Activated T-helper 1 cell treated with anti-CD3 and anti-CD28 coated beads, Interleukin-12 subunit alpha, Interleukin-12 subunit beta, Interleukin-2, Interleukin-4 antibody, amounts not matched to agents 30 ng/mL and 10 ng/mL and 1 ng/mL, durations not matched to agents 14 hours and 24 hours and 36 hours (primary cell): ENCODE measurements at places on chromosomes 3 and 15. TPM values are rescaled to one million over a fixed set of nuclear protein-coding genes. Genes with fewer than 3 reads are reported as not detected.
A peak's percentile ranks its signal among the peaks of the same experiment; 100 is the strongest.

DNA sequence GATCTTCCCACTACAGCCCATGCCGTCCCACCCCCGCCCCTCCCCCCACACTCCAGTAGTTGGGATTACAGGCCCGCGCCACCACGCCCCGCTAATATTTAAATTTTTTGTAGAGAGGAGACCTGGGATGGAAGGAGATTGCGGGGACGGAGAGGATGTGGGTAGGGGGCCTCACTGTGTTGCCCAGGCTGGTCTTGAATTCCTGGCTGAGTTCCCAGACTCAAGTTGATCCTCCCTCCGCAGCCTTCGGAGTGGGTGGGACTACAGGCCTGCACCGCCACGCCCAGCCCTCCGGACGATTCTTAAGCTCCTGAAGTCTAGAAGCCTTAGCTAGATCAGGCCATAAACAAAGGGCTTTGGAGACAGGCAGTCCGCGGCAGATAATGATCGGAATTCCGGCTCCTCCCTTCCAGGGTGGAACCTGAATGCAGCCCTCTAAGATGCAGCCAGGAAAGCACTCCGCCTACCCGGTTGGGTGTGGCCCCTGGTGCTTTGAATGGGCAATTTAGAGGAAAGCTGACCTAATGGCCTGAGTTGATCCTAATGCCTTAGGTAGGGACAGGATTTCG is at the start of gene DPPA2:
Gene DPPA2, minus strand, starts transcription at position 356 of the 569 bp plus-strand sequence. CDS start 1,975 bp downstream, outside the sequence.
- no peak within 1 kb of the TSS for H3K27ac ChIP-seq
- no peaks in the 10 kb centered on the region for H3K4me1 ChIP-seq

SLC35G2 gene
- 2.6 and 3.0 TPM in 2 replicates for total RNA-seq

- DNase-seq = no peak
- H3K27ac ChIP-seq = no peak overlapping the region
Observed at GRCh38 chr3:114449271-114450007, 155.6 kb downstream of the TIGIT start.

SUCNR1 gene
- total RNA-seq = not detected in 2 replicates

GRCh38 chr15:63500265-63501250 is 3.8 kb upstream of the USP3 start:
- peak overlapping the region; percentile 32 for H3K27ac ChIP-seq
- no peaks in the 10 kb centered on the region for H3K27me3 ChIP-seq
- peaks cover 3% of the 10 kb centered on the region for H3K36me3 ChIP-seq

- H3K27me3 ChIP-seq = peaks cover under 1% of the 10 kb centered on the region
- H3K4me3 ChIP-seq = no peak overlapping the region
- DNase-seq = no peak
- no peaks in the 10 kb centered on the region for H3K4me1 ChIP-seq
Observed at GRCh38 chr3:50480471-50480870, 23.0 kb downstream of the CACNA2D2 start.

DNA sequence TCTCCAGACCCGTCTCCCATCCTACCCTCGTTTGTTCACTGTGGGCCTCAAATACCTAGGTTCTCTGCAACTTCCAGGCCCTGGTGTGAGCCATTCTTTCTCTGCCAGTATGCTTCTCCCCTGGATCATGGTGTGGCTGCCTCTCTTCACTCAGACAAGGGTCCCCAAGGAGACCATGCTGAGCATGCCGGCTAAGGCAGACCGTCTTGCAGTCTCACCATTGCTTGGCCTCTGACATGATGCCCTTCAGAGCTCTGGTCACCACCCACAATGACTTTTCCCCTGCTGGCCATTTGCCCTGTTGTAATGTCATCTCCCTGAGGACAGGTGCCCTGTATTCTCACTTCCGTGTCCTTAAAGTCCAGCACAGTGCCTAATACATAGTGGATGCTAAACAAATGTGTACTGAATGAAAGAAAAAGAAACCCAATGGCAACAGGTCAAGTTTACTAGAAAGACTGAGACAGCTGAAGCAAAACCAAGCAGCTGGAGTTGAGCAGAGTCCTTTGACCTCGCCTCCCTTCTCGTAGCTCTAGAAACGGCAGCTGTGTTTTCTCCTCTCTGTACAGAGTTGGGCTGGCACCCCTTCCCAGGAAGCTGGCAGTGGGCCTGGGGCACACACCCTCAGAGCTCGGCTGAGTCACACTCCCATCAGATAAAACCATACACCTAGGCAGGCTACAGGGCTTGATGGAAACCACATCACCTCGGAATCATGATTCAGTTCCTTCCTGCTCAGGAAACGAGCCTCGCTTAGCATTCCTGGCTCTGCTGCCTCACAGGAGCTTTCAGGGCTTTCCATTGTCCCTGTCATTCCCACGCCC is 8.6 kb downstream of the TLR9 start:
- no peaks in the 10 kb centered on the region for H3K27me3 ChIP-seq
- peak overlapping the region; percentile 56 for H3K4me3 ChIP-seq
- DNase-seq = no peak
- H3K27ac ChIP-seq = peak overlapping the region; percentile 88

GRCh38 chr3:74403307-74403706 is 211.2 kb downstream of the CNTN3 start:
- H3K4me1 ChIP-seq = no peaks in the 10 kb centered on the region
- H3K4me3 ChIP-seq = no peak overlapping the region
- no peak for DNase-seq
- H3K27ac ChIP-seq = no peak overlapping the region
- no peaks in the 10 kb centered on the region for H3K27me3 ChIP-seq

DNA sequence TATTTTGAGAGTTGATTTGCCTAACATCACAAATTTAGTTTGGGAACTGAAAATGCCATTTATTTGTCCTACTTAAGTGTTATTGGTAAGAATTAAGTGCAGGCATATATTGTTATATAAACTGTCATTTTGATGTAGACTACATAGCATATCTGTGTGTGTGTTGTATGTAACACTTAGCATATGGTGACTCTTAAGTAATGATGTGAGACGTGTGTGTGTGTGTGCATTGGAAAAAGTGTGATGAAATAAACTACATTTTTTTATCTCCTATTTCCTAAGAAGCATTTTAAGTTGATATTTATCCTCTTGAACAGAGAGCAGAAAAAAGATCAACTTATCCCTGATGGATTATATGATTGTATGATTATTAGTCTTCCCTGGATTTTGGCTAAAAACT is 588.2 kb upstream of the SUCLG2 start:
- no peaks in the 10 kb centered on the region for H3K4me1 ChIP-seq
- DNase-seq = no peak
- H3K36me3 ChIP-seq = no peaks in the 10 kb centered on the region
- H3K27me3 ChIP-seq = no peaks in the 10 kb centered on the region
- H3K4me3 ChIP-seq = no peak overlapping the region

GRCh38 chr3:88784925-88785324 is 322.5 kb upstream of the EPHA3 start:
- no peak for DNase-seq
- H3K27ac ChIP-seq = no peak overlapping the region
- H3K4me3 ChIP-seq = no peak overlapping the region
- H3K36me3 ChIP-seq = no peaks in the 10 kb centered on the region

- no peaks in the 10 kb centered on the region for H3K4me1 ChIP-seq
- no peak for DNase-seq
- no peak overlapping the region for H3K4me3 ChIP-seq
- H3K36me3 ChIP-seq = no peaks in the 10 kb centered on the region
- no peak overlapping the region for H3K27ac ChIP-seq
Observed at GRCh38 chr3:180770639-180771038, 91.3 kb upstream of the CCDC39 start.

GRCh38 chr3:46356276-46356675 is 2.4 kb downstream of the CCR2 start:
- DNase-seq = no peak
- H3K4me3 ChIP-seq = peak overlapping the region; percentile 81
